ENCODE measurements at places on chromosomes 11 and 22.

GRCh38 chr11:15976433-15977045 lies 379.8 kb downstream of the SOX6 start:
- no peak for DNase-seq

DNA sequence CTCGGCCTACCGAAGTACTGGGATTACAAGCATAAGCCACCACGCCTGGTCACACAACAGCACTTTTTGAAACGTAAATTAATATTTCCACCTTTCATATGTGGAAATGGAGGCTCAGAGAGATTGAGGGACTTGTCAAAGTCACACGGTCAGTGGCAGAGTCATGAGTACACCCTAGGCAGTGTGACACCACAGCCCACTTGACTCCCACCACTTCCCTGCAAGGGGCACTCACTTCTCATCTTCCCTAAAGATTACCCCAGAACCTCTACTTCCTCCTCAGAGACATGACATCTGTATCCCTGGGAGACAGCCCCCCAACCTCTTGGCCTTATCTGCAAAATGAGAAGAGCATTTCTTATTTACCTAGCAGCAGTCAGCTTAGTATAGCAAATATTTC lies 16.5 kb upstream of the MYOD1 start:
- no peak for DNase-seq

DNA sequence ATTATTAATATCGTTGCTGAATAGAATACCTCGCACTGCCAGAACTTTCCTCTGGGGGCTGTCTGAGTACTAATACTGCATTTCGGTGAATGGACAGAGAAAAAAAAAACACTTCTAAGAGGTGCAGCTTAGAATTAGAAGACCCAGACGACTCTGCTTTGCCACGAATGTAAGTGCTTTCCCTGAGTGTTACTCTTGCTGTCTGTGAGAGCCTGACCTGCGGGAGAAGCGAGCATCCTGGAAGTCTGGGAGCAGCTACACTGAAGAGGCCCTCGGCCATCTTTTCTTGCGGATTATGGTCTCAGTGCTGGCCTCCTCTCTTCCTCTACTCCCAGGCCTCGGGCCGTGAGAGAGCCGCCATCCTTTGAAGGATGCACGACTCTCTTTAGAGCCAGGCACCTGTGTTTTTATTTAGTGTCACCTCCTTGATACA lies 94.9 kb downstream of the SCN3B start:
- no peak for DNase-seq

GRCh38 chr22:19941365-19942082 lies at the start of the genes COMT and TXNRD2:
Gene COMT, plus strand, starts transcription at chr22:19941772. Its CDS starts 20,755 bp downstream, at chr22:19962527.
Gene TXNRD2, minus strand, starts transcription at chr22:19941818. Its CDS starts 15 bp downstream, at chr22:19941803.
- peak; percentile 50 for DNase-seq

- no peak for DNase-seq
Measured at GRCh38 chr22:37065961-37066360, 14.4 kb downstream of the KCTD17 start.

GRCh38 chr11:119583585-119583984 lies 145.4 kb downstream of the NECTIN1 start:
- no peak for DNase-seq

GRCh38 chr11:125457814-125458343 lies 38.2 kb downstream of the FEZ1 start:
- no peak for DNase-seq

- DNase-seq, result no peak
Measured at GRCh38 chr11:2084721-2085120, 54.5 kb downstream of the IGF2 start.

- no peak for DNase-seq
Measured at GRCh38 chr11:131661132-131661531, 290.7 kb downstream of the NTM start.

GRCh38 chr11:60378354-60378753 lies at the start of gene MS4A7:
Gene MS4A7, plus strand, starts transcription at chr11:60378532. Its CDS starts 4,610 bp downstream, at chr11:60383142.
- no peak for DNase-seq

GRCh38 chr11:59243633-59244032 lies 30.9 kb upstream of the MPEG1 start:
- DNase-seq, result no peak

Measured in stimulated activated CD4-positive, alpha-beta T cell treated with anti-CD3 and anti-CD28 coated beads, Interleukin-15, amount 100 ng/mL, for 1 hour (primary cell).